SW 1271 (cell line): ENCODE measurements at places on chromosomes 2 and 18.

- no peak for DNase-seq
Observed at GRCh38 chr2:42895134-42895790, 102.9 kb upstream of the HAAO start.

- DNase-seq: no peak
Observed at GRCh38 chr2:26691881-26692278, 642 bp upstream of the KCNK3 start.

DNA sequence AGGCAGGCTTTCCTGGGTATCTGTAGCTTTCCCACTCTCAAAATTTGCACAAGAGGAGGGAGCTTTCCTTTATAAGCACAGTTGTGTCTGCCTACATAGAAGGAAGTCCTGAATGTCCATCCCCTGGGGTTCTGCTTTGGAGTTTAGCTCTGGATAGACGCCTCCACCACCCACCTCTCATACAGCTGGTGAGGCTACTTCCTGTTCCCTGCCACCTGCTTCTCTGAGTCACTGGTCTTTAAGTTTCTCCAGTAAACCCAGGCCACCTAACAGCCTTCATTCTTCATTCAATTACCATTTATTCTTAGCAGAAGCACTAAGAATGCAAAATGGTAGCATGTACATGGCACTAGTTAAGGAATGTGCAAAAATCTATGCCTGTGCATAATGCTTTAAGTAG lies 407.8 kb downstream of the CDH2 start:
- DNase-seq: no peak

- DNase-seq: no peak
Observed at GRCh38 chr18:59022167-59022945, 117.3 kb upstream of the SEC11C start.

GRCh38 chr2:204012072-204012653 lies 75.6 kb downstream of the ICOS start:
- no peak for DNase-seq

- no peak for DNase-seq
Observed at GRCh38 chr2:223203971-223204929, 152.3 kb downstream of the KCNE4 start.

GRCh38 chr2:230520875-230521155 lies 104.8 kb downstream of the SP100 start:
- DNase-seq: no peak

DNA sequence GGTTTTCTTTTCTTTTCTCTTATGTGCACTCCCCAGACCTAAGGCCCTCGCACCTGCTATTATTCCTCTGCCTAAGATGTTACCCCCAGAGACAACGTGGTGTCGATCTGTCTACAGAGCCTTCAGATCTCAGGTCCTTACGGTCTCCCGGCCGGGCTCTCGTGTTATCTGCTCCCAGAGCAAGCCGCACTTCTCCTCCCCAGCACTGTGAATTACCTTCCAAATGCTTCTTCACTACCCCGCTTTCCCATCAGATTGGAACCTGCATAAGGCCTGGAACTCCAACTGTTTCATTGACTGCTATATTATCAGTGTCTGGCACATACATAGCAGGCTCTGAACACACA lies 71.2 kb upstream of the ODC1 start:
- DNase-seq: no peak

GRCh38 chr2:29810956-29811355 lies 110.4 kb downstream of the ALK start:
- DNase-seq: no peak

DNA sequence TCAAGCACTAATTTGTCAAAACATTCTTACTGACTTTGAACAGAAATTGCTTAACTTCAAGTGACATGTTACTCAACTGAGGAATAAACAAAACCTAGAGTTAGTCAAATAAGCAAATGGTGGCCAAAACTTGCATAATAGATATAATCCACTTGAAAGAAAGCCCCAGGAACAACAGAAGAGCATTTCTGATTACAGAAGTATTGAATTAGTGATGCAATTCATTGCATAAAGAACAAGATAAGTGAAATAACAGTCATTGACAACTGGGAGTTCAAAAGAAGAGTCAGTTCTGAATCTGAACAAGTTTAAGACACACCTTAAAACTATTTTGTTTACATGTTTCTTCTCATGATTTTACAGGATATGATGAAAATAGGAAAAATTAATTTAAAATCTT lies 30.8 kb downstream of the COBLL1 start:
- no peak for DNase-seq

DNA sequence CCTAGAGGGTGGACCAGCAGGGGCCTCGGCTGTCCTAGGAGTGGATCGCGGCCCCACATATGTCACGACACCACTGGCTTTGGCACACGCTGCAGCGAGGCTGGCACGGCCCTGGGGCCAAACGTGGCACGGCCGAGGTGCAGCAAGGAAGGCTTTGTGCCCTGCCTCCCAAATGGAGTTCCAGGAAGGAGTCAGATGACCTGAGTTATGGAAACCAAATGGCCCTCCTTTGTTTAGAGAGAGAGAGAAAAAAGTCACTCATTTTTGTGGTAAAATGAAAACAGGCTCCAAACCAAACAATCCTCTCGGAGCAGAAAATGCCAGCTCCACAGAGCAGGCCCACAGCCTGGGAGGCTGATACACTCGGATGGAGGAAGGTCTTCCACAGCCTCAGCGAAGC lies 105.6 kb downstream of the ANTXR1 start:
- no peak for DNase-seq

DNA sequence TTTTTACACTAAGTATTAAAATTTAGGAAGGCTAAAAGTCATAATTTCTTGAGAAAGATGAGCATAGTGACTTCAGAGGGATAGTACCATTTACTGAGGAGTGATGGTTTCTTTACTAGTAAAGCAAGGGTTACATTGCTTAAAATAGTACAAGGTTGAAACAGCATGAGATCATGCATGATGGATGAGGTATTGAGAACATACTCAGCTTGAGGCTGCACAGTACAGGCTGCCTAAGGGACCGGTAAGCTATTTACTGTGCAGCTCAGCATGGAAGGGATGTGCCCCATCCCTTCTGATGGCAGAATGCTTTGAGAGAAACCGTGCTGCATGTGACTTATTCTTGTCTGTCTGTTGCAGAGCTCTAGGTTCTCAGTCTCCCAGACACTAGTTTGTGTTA lies 122.1 kb downstream of the EML6 start:
- no peak for DNase-seq

DNA sequence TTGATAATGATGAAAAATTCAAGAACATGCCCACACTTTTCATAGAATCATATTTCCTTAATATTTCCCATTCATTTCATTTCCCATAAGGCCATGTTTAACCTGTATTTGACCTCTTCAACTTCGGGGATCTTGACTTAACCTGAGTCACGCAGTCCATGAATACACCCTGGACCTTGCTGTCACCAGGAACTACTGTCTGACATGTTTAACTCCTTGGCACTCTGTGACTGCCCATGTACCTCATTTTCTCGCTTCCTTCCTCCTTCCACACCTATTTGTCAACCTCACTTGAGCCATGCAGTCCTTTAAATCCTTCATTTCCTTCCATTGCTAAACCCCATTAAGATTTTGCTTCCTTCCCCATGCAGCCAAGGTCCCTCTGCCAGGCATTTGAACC lies 16.3 kb downstream of the ABCB11 start:
- no peak for DNase-seq

DNA sequence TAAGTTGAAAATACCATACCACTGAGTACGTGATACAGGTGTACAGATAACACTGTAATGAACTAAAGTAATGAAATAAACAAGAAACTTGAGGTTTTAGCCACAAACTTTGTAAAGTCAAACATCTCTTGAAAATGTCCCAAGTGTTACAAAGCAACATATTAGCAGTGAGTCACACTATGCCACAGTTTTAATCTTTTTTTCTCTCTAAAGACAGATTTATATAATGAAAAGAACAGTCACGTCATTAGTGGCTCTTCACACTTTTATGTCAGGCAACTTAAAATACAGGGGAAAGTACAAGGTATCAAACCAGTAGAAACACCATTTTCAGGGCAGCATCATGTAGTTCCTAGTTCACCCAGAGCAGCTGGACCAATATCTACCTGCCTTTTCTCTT lies 42.1 kb downstream of the RAPH1 start:
- no peak for DNase-seq

GRCh38 chr2:225022188-225022587 lies 20.1 kb downstream of the DOCK10 start:
- no peak for DNase-seq

GRCh38 chr2:208794288-208794975 lies 387.8 kb downstream of the PTH2R start:
- no peak for DNase-seq

- DNase-seq: no peak
Observed at GRCh38 chr2:83991992-83992391, 467.1 kb downstream of the SUCLG1 start.

DNA sequence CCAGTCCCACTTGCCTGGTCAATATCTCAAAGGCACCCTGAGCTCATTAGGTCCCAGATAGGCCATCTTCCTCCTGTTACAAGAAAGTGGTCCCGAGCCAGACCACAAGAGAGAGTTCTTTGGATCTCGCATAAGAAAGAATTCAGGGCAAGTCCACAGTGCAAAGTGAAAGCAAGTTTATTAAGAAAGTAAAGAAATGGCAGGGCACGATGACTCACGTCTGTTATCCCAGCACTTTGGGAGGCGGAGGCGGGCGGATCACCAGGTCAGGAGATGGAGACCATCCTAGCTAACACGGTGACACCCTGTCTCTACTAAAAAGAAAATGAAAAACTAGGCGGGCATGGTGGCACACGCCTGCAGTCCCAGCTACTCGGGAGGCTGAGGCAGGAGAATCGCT lies 10.8 kb upstream of the SMAD7 start:
- DNase-seq: no peak

DNA sequence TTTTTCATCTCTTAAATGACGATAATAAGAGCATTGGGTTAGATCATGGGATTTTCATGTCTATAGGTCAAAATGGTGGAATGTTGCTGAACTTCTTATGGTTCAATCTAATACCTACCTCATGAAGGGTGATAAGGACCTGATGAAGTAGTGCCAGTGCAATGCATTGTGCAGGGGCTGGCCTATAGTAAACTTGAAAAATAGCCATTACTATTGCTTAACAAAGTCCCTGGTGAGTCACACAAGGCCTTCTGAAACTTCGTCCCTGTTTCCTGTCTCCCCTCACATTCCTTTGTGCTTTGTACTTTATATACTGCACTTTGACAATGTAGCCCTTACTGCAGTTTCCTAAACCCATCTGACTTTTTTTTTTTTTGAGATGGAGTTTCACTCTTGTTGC lies 515.9 kb downstream of the SLC4A3 start:
- DNase-seq: peak; percentile 19

- no peak for DNase-seq
Observed at GRCh38 chr18:38941711-38942561, 1376.3 kb upstream of the CELF4 start.

DNA sequence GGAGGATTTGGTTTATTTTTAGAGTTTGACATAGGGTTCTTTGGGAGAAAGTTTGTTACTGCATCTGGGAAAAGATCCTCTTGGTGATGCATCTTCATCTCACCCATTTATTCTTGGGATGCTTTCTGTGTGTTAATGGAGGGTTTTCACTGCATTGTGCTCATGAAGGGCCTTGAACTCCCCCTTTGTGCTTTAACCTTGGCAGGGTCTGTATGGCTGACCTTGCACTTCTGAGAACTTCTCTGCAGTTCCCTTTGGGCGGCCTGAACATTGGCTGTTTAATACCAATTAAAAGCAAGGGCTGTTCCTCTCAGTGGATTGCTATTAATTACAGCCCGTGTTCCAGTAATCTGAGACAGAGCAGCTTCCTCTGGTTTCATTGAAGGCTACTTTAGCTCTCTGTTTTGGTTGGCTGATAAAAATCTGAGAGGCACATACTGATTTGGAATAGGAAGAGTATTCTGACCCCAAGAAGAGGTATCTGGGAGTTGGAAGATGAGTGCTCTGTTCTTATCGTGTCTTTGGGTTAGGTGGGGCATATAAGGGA lies 37.5 kb downstream of the FMNL2 start:
- no peak for DNase-seq

GRCh38 chr2:216281876-216282275 lies 90.4 kb downstream of the MARCHF4 start:
- DNase-seq: no peak

DNA sequence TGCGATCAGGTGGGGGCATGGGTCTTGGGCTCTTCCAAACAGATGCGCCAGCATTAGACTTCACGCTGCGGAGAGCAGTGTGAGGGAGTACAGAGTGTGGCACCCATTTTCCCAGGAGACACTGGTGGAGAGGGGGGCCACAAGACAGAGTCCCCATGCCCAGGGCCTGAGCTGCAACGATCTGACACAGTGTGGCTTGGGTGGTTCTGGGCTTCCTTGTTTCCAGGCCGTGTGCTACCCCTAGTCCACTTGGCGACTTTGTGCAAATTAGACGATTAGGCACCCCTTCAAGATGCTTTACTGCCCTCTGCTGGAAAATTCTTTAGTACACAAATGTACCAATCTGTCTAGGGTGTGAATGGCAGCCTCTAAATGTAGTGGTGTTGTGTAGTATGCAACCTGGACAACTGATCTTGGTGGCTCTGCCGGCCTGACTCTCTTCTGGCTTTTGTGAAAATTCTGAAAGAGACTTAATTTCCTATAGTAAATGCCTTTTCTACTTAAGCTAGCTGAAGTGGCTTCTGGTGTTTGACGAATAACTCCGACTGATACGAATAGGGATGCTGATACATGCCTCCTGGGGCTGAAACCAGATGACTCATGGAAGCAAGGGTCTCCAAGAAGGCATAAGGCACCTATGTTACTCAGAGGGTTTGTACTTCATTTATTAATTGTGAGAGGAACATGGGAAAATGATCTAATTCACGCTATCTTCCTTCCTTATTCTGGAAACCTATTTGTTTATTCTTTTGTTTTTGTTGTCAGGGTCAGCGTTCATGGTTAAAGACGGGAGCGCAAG lies 92.3 kb upstream of the SMAD2 start:
- DNase-seq: peak; percentile 46

DNA sequence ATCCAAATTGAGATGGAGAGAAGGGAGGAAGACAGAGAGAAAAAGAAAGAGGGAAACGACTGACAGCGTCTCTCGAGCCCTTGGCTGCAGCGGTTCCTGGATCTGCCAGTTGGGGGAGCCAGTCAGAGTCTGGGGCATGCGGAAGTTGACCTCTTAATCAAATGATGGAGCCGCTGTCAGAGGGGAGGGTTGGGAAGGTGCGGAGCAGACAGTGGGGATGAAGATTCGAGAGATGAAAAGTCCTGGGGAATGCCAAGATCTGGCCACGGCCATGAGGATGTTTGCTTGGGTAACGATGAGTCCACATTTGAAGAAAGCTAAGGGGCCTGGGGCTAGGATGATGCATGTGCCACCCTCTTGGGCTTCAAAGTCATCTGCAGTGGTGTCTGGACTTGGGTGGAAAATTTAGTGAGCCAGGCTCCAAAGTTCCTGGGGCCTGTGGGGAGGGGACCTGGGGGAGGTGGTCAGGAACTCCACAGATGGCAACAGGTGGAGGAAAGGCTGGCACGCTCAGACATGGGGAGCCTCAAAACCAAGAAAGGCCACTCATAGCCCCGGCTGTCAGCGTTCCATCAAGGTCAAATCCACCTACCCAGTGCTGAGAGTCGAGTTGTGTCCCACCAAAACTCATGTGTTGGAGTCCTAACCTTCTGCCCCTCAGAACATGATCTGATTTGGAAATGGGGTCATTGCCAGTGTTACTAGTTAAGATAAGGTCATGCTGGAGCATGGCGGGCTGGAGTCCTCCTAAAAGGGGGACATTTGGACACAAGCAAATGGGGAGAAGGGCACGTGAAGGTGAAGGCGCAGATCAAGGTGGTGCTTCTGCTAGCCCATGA lies 200.1 kb downstream of the NDUFA10 start:
- no peak for DNase-seq

GRCh38 chr18:42893977-42894376 lies 221.5 kb downstream of the RIT2 start:
- DNase-seq: no peak

GRCh38 chr18:23530195-23530594 lies 26.9 kb downstream of the RMC1 start:
- DNase-seq: no peak
